ENCODE measurements at places on chromosomes 6 and 20.
A peak's percentile ranks its signal among the peaks of the same experiment; 100 is the strongest.

DNA sequence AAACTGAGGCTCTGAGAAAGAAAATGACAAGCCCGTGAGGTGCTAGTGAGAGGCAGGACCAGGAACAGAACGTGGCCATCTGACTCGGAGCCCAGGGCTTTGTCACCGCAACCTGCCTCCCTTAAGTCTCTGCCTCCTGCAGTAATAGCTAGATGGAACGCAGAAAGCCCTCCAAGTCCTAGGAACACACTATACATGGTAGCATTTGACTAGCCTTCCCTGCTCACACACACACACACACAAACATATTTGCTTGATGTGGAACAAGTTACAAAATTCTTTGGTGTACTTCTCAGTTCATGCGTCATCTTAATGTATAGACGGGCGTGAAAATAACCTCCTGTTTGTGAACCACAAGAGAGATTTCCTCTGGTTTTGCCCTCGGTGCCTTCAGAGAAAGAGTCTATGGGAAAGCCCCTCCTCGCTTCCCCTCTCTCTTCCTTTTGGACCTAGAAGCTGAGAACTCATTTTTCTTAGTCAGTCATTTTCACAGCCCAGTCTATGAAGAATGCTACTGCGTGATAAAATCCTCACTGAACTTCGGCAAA lies 38.8 kb downstream of the C6orf52 start:
- DNase-seq, result no peak

DNA sequence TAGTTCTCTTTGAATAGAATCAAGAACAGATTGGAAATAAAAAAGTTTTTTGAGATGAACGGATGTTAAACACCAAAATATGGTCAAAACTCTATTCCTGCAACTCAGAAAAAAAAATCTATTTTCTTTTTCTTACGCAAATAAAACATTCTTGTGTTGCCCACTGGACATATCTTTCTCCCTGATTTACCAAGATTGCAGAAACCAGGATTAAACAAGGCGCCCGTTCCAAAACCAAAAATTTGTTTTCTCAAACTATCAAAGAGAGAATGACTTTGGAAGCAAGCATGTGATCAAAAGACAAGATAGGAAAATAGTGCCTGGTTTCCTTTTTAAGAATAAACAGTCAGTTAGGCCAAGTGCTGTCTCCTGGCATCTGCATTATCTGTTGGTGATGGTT lies 273.1 kb downstream of the CLIC5 start:
- DNase-seq, result no peak

- no peak for DNase-seq
These were observed 40.7 kb downstream of the PHACTR2 start for GRCh38 chr6:143718472-143718871.

DNA sequence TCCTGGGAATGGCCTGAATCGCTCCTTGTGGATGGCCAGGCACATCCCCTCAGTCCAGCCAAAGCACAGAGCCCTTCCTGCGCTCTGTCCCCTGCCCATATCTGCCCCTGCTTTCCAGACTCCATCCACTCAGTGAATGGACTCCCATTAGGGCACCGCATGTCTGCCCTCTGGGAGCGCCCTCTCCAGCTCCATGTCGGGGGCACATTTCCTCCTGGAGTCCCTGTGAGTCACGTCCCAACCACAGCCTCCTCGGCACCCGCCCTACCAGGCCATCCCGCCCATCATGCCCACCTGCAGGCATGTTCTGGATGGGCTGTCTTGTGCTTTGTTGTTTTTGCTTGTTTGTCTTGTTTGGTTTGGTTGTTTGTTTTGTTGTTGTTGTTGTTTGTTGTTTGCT lies 96.8 kb downstream of the PSMB1 start:
- DNase-seq, result no peak

DNA sequence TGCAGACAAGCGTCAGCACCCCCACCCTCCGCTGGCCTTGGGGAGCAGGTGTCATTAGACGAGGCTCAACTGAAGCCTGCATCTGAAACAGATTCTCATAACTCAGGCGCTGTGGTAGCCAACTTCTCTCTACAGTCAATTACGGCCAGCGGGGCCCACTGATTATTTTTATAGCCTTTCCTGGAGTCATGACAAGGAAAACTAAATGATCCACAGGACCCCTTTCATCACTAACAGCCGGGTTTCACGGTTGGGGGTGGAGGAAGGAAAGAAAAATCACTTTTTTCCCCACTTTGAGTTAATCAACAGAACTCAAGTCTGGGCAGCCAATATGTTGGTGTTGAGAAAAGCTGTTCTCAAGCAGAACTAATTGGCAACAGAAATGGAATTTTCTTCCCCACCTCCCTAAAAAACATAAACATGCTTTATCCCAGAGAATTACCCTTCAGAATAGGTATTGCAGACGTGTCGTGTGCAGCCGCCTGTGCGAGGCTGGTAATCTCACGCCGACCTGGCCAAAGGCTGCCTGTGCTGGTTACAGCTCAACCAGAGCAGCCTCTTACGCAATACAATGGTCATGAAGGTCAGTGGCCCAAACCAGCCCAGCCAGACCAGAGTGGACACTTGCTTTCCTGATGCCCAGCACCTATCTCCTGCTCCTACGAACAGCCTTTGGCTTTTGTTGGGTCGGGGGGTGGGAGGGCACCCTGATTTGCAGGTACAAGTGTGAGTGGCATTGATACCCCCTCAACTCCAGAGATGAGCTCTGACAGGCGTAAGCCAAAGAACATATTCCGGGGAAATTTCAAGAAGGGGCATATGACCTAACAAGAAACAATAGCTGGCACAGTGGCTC lies 11.0 kb downstream of the RIPOR3 start:
- DNase-seq, result no peak

DNA sequence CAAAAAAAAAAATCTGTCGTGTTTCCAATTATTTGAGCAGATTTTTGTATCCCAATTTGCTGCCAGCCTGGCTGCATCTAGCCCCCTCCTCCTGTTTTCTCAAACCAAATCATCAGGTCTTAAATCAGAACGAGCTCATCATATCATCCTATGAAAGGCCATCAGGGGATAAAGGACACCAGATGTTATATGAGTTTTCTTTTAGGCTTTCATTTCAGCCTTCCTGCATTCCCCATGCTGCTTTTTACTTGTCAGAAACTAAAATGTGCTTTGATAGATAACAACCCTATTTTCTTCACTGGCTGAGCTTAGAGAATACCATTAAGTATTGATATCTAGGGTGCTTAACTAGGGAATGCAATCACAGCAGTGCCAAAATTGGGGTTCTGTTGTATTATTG lies 968.4 kb upstream of the SLC35B3 start:
- DNase-seq, result no peak

GRCh38 chr6:38281126-38281525 lies 358.6 kb downstream of the BTBD9 start:
- no peak for DNase-seq

DNA sequence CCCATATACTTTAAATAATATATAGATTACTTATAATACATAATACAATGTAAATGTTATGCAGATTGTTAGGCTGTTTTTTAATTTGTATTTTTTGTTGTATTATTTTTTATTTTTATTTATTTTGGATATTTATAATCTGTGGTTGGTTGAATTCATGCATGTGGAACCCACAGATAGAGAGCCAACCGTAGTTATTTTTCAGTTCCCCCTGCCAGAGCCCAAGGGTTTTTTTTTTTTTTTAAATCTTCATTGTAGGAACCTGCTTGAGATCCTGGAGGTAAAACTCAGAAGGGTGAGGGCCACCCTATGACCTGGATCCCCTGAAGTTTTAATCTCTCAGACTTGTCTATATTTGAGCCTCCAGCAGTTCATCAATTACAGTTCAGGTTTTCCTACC lies 133.2 kb downstream of the B3GAT2 start:
- no peak for DNase-seq

- DNase-seq, result no peak
These were observed 27.2 kb upstream of the SYNJ2 start for GRCh38 chr6:157954150-157955117.

GRCh38 chr6:149064660-149065015 lies 252.9 kb upstream of the TAB2 start:
- DNase-seq, result no peak

GRCh38 chr6:31607317-31607716 lies 7.7 kb upstream of the AIF1 start:
- DNase-seq, result no peak

DNA sequence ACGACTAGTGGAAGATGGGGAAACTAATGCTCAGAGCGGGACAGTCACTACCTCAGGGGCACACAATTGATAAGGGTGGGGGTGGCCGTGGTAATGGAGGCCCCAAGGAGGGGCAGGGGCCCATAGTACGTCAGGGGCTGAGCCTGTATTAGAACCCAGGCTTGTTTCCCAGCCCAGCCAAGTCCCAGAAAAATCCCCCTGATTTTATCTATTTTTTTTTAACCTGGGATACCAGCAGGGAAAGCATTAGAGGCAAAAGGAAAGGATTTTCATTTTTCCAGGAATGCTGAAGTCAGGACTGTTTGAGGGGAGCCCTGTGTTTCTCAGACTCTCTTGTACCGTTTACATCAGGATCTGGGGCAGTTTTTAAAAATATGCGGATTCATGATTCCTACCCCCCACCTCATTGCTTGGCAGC lies 382 bp downstream of the MYH7B start:
- no peak for DNase-seq

GRCh38 chr6:125714441-125715090 lies 34.9 kb upstream of the HEY2 start:
- DNase-seq, result no peak

- DNase-seq, result no peak
These were observed 231.3 kb downstream of the ERMARD start for GRCh38 chr6:169982461-169983386.

DNA sequence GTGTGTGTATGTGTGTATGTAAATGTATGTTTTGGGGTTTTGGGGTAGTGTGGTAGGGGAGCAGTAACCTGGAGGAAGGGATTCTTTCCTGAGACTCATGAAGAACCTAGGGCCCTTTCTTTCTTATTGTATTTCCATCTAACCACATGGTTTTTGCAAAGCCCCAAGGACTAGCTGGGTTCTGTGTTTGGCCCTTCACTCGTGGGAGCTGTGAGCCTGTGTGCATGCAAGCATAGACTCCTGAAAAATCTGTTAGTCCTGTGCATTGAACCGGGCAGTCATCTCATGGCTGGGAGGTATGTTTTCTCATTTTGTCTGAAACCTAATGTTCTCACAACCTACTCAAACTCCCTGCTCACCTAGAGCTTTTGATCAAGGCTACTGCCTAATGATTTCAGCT lies 219.1 kb downstream of the PHACTR1 start:
- no peak for DNase-seq

DNA sequence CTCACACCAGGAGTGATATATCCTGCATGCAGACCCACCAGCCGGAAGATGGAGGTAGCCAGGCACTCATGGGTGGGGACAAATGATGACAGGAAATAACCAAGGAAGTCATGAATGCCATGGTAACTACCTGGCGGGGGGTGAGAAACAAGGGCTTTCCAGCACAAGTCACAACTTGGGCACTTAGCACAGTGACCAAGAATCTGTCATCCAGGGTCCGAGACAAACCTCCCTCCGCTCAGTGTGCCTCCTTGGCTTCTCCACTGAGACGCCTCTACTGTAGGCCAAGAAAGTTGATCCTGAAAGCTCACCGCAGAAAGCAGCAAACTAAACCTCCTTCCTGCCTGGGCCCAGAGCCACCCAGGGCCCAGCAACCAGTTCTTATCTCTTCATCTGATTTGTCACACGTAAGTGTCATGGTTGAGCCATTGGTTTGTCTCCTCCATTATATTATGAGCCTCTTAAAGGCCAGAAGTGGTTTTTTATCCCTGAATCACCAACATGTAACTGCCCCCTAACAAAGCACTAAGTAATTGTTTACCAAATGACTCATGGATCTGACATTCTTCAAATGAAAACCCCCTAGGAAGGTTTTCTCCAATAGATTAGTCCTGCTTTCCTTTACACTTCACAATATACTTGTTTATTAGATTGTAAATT lies 84.3 kb upstream of the TAB2 start:
- peak; percentile 96 for DNase-seq

DNA sequence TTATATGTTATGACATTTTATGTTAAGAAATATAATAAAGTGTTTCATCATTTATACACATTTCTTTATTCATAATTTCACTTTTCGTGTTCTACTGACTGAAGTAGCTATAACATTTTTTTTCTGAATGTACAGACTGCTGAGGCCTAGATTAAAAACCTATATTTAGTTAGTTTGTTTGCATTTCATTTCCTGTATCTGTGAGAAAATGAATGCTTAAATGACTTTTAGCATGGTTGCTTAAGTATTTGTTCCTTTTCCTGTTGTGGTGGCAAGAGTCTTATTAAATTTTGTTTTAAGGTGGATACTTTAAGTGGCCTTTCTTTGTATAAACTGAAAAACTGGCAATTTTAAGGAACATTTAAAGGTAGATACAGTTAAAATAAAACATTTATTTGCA lies 779.7 kb upstream of the MAN1A1 start:
- no peak for DNase-seq

GRCh38 chr6:122790028-122790422 lies 967 bp downstream of the SMPDL3A start:
- DNase-seq, result no peak

DNA sequence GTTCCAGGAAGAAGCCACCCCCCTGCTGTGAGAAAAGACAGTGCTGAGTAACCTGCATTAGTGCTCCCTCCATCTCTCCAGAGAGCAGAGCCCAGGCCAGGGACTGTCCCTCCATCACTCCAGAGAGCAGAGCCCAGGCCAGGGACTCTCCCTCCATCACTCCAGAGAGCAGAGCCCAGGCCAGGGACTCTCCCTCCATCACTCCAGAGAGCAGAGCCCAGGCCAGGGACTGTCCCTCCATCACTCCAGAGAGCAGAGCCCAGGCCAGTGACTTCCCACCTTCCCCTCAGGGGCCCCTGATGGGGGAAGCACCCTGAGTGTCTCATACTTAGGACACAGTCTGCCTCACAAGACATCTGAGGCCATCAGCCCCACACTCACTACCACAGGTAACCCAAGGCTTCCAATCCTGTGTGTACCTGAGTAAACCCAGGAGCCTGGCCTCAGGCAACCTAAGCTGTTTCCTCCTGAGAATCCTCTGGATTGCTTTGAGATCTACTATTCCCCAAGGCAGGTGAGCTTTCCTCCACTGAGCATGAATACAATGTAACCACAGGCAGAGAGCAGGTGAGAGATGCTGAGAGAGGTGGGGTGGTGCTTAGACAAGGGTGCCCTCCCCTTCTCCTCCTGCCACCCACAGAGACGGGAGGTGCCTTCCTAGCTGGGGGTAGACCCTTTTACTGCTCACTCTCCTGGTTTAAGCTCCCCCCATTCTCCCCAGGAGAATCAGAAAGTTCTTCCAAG lies 4.9 kb downstream of the TBXT start:
- no peak for DNase-seq

DNA sequence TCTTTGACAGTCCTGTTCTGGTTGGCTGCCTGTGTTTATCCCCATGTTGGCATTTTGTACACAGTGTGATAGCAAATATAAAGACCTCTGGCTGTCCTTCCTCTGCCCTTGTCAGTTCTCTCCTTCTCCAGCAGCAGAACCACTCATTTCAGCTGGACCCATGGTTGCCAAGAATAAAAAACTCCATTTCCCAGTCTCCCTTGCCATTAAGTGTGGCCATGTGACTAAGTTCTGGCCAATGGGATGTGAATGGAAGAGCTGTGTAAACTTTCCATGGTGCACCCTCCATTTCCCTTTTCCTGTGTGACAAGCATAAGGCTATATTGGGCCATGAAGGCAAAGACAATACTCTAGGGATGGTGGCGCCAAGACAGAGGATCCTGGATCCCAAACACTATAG lies 78.4 kb upstream of the TBC1D7 start:
- no peak for DNase-seq
